Cortex of kidney (tissue), 1 donor: ENCODE measurements at places on chromosomes 6 and 20.

DNA sequence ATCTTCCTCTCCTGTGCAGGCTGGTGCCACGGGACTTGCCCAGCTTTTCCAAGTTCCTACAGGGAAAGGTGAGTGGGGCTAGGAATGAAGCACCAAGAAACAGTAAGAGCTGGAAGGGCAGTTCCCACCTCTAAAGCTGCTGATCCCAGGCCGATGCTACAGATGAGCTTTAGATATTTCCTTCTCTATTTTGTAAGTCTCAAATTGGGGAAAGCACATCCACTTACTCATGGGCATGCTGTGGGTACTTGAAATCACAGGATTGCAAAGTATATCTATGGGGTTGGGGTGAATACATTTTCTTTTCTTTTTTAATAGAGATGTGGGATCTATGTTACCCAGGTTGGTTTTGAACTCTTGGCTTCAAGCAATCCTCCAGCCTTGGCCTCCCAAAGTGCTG lies 3.1 kb downstream of the ZBTB2 start:
- DNase-seq, result no peak

- no peak for DNase-seq
These were observed 134.5 kb upstream of the ENPP5 start for GRCh38 chr6:46305236-46305635.

DNA sequence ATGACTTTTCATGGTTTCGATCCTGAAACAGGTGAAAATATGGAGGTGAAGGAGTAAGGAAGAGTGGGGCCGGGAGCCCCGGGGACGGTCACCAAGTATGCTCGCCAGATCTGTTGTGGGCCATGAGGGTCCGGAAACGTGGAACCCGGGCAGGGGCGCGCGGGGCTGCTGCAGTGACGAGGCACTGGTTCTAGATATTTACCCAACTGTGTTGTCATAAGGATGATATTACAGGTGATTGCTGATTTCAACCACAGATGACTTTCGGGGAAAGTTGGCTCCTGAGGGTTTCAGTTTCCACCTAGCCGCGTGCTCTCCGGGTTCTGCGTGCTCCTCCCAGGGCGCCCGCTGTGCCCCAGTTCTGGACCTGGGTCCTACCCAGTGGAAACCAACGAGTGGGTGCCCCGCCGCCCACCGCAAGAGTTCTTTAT lies 12.2 kb downstream of the RAET1G start:
- DNase-seq, result no peak

GRCh38 chr20:50983321-50983720 lies 24.7 kb downstream of the MOCS3 start:
- no peak for DNase-seq

DNA sequence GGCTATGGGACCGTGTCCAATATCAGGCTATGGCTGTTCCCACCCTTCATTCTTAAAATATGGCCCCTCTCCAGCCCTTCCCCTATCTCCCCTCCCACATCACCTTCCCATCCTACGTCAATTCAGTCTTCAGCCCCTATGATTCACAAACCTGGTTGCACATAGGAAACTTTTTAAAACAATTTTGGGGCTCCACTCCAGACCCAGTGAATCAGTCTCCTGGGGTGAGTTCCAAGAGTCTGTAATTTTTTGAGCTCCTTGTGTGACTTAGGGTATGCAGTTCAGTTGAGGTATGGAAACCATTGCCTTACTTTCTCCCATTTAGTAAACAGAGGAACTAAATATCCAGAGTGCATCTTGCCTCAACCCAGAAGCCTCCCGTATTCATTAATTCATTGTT lies 5.5 kb downstream of the HNF4A start:
- no peak for DNase-seq

- DNase-seq, result no peak
These were observed 58.7 kb upstream of the RNF24 start for GRCh38 chr20:4073852-4074741.

DNA sequence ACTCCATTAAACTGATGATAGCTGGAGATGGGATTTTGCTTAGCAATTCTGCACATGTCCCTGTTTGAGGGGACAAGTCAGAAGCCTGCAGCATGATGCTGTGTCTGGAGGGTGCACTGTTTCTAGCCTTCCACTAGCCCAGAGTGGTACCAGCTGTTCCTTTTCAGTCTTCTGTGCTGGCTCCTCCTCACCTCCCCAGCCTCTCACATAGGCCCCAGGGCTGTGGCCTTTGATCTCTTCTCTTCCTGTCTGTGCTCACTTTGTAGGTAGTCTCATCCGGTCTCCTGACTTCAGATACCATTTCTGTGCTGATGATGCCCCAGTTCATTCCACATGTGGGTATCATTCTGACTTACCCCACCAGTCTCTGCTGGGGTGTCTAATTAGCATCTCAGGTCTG lies 126.3 kb downstream of the HIVEP1 start:
- no peak for DNase-seq

DNA sequence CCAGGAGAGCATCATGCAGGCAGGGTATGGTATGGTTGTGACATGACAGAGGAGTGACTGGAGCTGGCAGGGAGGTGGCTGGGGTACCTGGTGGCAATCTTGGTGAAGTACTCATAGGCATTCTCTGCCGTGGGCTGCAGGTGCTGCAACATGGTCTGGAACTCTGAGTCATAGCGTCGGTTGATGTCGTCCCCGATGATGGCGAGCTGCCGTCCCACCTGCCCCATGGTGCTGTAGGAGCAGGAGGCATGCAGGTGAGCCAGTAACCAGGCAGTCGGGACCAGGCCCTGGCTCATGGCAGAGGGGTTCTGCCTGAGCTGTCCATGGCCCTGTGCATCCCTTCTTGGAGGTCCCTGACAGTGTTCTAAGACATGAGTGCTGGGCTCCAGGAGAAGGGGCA lies 4.9 kb downstream of the BAK1 start:
- no peak for DNase-seq

DNA sequence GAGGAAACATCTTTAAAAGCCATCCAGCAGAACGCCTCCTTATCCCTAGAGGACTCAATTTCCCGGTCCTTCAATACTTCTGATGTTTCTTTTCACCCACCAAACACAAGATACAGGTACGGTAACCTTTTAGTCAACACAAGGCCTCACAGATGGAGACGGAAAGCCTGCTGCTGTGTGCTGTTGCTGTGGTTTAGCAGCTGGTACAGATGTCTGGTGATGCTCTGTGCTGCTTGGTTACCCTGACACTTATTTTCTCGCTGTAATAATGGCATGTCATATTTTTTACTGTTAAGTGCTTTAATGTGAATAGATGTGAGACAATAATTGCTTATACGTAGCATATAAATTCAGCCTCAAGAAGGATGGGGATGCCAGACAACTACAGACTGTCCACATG lies 25.3 kb downstream of the GMDS start:
- no peak for DNase-seq

- DNase-seq, result no peak
These were observed 171.3 kb upstream of the HS3ST5 start for GRCh38 chr6:114514170-114514569.

- no peak for DNase-seq
These were observed 33.9 kb downstream of the LYRM2 start for GRCh38 chr6:89604653-89605052.

- no peak for DNase-seq
These were observed 502.1 kb upstream of the MAP3K7 start for GRCh38 chr6:91088976-91089375.

GRCh38 chr6:166565084-166565967 lies 21.2 kb downstream of the RAMACL start:
- no peak for DNase-seq

DNA sequence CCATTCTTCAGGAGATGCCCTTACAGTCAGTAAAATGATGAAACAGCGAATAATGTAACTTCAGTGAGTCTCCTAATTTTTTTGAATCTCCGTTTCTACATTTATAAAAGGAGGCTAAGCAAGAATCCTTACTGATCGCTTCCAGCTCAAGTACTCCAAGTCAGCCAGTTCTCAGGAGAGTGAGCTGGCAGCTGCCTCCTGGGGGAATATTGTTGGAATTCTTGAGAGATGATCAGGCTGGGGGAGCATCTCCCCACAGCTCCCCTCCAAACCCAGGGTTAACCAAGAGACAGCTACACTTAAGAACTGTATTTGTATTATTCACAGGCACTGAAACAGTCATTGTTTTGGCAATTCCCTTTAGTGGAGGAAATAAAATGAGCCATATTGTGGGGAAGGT lies 89.1 kb upstream of the PCSK2 start:
- DNase-seq, result no peak

GRCh38 chr6:52516269-52516668 lies 60.6 kb downstream of the TRAM2 start:
- no peak for DNase-seq

GRCh38 chr6:152401978-152402377 lies 235.2 kb downstream of the SYNE1 start:
- no peak for DNase-seq

GRCh38 chr20:40339661-40340449 lies 349.2 kb downstream of the MAFB start:
- DNase-seq, result no peak

DNA sequence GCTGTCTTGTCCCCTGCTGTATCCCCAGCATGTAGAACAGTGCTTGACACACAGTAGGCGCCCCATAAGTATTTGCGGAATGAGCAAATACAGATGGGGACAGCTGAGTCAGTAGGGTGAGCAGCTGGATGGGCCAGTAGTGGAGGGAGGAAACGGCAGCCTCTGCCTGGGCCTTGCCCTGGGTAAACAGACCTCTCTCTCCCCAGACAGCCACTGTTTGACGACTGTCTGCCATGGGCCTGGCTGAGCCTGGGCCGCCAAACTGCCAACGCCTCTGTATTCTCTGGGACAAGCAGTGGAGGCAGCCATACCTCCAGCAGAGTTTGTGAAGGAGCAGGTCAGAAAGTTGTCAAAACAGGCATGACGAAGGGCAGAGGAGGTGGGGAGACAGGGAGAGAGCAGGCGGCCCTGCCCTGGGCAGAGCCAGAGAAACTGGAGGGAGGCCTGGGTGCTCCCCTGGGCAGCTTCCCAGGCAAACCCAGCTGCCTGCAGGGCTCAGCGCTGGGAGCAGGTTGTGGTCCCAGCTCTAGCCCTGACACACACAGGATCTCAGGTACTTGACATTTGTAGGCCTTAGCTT lies 15.2 kb downstream of the HNF4A start:
- no peak for DNase-seq

DNA sequence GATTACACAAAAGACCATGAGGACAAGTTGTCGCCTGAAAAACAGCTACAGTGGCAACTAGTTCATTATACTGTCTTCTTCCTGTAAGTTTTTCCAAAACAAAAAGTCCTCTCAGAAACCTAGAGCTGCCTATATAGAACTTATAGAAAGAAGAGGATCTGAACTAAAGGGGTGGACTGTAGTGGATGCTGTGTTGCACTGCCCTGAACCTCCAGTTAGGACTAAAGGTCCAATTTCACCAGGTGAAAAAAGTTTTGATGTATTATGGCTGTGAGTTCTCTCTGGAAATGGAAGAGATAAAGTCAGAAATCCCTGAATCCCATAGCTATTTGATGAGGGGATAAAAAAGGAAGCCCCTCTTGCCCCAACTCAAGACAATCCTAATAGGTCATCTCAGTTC lies 56.6 kb upstream of the TSHZ2 start:
- no peak for DNase-seq

DNA sequence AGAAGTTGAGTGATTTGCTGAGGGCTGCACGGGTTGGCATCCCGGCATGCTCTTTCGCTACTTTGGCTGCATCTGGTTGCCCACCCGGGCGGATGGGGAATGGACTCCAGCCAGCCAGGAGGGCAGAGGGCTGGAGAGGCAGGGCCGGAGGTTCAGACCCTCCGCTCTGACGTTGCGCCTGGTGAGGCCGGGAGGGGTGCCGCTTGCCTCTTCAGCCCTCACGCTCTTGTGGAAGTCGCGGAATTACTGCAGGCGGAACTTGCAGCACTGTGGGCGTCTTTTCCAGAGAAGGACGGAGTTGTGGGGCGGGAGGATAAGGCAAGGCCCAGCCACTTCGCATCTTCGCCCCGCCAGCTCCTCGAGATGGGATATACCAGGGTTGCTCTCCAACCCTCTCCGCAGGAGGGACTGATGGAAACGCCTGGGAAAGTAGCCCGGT lies 656 bp downstream of the RTEL1 start:
- no peak for DNase-seq

DNA sequence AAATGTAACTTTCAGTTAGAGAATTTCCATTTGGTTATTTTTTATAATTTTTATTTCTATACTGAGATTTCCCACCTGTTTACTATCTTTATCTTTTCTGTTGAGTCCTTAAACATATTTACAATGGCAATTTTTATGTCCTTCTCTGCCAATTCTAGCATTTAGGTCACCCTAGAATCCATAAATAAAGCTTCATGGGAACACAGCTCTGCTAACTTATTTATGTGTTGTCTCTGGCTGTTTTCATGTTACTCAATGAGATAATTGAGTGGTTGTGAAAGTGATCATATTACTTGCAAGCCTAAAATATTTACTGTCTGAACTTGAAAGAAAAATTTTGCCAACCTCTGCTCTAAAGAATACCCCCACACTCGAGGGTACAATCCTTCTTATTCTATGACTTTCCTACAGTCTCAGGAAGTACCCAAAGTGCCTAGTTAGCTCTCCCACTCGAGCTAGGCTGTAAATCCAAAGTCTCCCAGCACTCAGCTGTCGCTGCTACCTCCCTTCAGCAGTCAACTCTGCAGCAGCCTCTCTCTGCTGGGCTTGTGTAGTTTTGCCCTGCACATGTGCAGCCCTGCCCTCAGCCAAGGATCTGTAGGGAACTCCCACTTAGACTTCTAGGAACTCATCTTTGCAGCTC lies 53.5 kb upstream of the GCLC start:
- no peak for DNase-seq

DNA sequence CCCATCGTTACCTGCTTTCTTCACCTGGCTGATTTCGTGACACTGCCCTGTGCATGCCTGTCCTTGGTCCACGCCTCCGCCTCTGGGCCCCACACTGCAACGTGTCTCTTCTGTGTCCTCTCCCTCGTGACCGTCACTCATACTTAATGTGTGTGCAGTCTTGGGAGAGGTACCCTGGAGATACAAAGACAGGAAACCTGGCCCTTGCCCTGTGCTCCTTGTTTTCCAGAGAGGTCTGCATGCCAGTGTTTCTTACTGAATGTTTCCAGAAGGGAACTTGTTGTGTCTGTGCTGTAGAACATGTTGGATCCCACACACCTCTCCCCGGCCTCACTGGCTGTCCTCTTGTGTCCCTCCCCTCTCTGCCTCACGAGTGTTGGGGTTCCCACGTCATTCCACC lies 45.8 kb downstream of the SNX9 start:
- DNase-seq, result no peak

- DNase-seq, result no peak
These were observed 6.0 kb downstream of the MTFR2 start for GRCh38 chr6:136244061-136244616.

DNA sequence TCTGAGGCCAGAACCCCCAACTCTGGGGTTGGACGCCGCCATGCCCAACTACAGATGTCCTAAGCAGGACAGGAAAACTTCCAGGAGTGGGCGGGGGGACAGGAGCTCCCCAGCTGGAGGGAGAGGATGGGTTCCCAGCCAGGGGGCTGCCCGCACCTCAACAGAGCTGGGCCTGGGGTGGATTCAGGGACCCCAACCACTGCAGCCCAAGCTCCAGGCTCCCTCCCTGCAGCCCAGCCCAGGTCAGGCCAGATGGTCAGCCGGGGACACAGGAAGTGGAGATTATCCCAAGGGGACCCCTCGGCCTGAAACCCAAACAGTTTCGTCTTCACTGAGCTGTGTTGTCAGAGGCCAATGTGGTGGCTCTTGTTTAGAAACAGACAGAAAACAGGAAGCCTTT lies 9.4 kb downstream of the LAMA5 start:
- no peak for DNase-seq
